ENCODE measurements at places on chromosomes 5 and 9.

DNA sequence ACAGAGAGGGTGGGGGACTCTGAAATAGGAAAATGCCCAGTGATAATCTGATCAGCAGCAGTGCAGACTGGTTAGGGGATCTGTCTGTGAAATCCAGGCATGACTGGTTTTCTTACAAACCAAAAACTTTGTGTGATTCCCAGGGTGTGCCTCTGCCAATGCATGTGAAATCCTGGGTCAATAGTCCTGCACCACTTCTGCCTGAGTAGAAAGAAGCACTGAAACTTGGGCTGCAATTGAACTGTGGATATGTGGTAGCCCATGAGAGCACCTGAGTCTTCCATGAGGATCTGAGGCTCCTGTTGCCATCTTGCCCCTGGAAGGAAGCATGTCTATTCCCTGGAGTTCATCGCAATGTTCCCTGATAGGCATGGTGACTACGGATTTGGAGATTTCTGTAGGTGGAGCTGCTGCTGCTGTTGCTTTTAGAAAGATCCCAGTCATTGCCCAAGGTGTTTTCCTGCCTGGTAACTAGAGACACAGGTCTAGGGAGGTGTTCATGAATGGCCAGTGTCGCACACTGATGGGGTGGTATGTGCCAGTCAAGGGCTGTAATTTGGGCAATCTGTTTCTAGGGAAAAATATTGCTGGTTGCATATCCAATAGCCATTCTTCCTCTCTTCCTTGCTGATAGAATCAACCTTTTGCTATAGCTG, 146.7 kb downstream of the CARTPT start:
- DNase-seq: no peak

DNA sequence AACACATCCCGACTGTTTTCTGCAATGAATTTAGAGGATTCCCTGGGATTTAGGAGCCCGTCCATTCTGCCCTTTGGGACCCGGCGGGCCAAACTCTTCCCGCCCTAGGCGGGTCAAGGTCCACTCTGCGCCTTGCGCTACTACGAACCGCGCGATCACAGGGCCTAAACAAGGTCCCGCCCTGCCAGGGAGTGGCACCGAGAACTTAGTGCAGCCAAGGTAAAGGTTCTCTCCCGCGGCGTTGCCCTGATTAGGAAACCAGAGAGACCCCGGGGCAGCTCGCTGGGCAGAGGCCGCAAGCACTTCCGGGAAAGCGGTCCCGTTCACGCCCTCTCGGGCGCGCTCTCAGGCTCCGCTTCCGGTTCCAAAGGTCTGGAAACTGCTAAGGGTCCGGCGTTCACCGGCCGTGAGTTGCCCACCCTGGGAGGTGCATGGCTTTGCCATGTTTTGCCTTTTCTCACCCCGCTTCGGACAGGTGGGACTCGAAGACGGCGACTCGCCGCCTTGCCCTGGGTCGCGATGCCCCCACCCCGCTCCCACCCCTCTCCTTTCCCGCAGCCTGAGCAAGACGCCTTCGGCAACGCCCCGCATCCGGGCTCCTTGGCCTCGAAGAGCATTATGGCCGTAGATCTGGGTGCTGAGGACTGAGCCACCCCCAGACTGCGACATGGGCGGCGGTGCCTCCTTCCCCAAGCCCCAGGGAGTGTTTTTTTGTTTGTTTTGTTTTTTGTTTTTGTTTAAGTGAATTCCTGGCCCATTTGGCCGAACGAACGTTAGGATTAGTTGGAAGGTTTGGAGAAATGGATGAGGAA, 23.4 kb downstream of the HNRNPK start:
- no peak for DNase-seq

- DNase-seq: no peak
These were observed 29.7 kb downstream of the MRPL36 start for GRCh38 chr5:1769752-1770442.

DNA sequence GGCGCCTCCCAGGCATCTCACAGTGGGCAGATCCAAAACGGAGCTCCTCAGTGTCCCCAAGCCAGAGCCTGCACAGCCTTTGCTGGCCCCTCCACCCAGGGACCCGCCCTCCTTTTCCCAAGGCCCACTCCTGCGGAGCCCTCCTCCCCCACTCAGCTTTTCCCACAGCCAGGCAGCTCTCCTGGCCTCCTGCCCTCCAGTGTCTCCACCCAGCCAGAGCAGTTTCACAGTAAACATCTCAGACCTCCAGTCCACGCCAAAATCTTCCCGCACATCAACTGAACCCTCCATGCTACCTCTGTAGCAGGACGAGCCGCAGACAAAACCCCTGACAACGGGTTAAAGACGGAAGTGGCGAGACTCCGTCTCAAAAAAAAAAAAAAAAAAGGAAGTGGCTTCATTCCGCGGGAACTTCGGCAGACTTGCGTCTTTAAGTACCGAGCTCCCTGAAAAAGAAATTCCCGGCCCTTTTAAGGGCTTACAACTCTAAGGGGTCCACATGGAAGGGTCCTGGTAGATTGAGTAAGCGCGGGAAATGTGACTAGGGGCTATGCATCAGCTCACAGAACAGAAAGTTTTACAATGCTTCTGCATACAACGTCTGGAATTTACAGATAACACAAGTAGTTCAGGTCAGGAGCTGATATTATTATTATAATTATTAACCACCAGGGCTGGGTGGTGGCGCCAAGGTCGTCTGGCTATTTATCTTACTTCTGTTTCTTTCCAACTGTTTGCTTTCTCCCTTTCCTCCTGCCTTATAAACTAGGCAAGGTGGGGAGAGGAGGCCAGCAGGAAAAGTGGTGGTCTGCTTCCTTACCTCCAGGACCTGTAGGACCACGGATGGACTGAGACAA, 11.4 kb upstream of the GRIN1 start:
- no peak for DNase-seq

GRCh38 chr5:55711507-55712022, 559 bp downstream of the SLC38A9 start:
- DNase-seq: no peak

- no peak for DNase-seq
These were observed 23.1 kb upstream of the ERCC6L2 start for GRCh38 chr9:95852059-95853032.

- no peak for DNase-seq
These were observed 8.3 kb downstream of the NFIL3 start for GRCh38 chr9:91415290-91415689.
